SK-N-SH (cell line): ENCODE measurements at places on chromosomes 7 and 10. TPM values are rescaled to one million over a fixed set of nuclear protein-coding genes. Genes with fewer than 3 reads are reported as not detected.
A peak's percentile ranks its signal among the peaks of the same experiment; 100 is the strongest.

Gene FKBP6
- polyA plus RNA-seq, result not detected in 2 replicates

Gene FAM131B
- polyA plus RNA-seq, result 43.6 and 50.1 TPM in 2 replicates

Gene CC2D2B
- polyA plus RNA-seq, result not detected in 2 replicates

Gene PRF1
- polyA plus RNA-seq, result not detected in 2 replicates

Gene PLPP4
- 27.9 and 30.3 TPM in 2 replicates for polyA plus RNA-seq

Gene KCNIP2
- polyA plus RNA-seq, result 1.0 and 1.8 TPM in 2 replicates

Gene HOXA7
- not detected in 2 replicates for polyA plus RNA-seq

DNA sequence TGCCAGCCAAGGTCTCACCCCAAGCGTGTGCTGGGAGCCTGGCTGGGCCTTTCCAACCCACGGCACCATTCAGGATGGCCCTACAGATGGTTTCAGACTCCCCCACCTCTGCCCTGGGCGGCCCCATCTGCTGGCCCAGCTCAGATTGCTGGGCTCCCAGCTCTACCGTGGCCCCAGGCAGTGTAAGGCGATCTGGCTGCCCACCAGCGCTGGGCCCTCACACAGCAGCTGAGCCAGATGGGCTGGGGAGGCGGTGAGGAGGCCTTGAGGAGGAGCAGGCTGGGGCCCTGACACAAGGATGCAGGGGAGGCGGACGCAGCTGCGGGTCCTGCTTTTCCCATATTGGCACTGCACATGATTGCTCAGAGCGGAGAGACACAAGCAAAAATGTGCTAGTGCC, 162.8 kb downstream of the NRF1 start:
- DNase-seq, result peak; percentile 67

GRCh38 chr10:31288962-31289361, 30.1 kb upstream of the ZEB1 start:
- DNase-seq, result no peak

DNA sequence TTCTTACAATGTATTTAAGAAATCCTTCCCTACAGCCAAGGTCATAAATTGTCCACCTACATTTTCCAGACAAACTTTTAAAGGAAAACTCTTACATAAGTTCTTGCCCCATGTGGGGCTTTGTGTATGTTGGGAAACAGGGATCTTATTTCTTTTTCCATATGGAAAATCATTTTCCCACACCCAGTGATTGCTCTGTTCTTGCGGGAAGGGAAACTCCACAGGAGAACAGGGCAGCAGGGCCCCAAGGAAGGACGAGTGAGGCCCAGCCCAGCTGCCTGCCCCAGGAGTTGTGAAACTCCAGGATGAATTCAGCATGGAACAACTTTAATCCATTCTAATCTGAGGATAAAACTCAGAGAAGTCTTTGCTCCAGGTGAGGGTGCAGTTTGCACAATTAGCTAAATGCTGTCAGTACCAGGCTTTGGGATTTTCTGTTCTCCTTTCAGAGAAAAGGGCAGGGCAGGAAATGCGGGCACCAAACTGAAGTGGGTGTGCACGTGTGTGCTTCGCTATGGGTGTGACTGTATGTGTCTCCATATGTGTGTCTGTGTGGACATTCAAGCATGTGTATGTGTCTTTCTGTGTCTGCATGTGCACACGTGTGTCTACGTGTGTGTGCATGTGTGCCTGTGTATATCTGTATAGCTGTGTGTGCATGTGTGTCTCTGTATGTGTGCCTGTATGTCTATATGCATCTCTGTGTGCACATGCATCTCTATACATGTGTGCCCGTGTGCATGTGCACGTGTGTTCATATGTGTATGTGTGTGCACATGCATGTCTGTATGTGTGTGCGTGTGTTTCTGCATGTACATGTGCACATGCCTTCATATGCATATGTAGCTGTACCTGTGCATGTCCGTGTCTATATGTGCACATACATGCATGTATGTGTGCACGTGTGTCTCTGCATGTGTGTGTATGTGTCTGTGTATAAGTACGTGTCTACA, 102.0 kb upstream of the FAM20C start:
- DNase-seq, result no peak

GRCh38 chr7:132723506-132724081, 147.3 kb upstream of the PLXNA4 start:
- no peak for DNase-seq

GRCh38 chr7:16755397-16755796, 1.8 kb downstream of the TSPAN13 start:
- DNase-seq, result no peak

DNA sequence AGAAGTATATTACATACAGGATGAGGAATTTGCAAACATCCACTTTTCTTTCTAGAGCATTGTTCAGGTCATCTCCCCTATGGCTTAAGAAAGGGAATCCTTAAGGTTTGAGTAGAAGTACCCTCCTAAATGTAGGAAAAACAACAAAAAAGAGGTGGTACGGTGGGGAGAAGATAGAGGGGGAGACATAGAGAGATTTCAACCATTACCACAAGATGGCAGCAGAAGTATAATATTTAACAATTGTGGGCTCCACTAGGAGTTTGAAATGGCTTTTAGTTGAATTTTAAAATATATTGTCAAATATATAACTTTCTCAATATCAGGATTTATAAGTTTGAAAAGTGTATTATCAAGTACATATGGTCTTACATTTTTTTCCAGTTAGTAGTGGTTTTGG, 72.7 kb upstream of the PRKG1 start:
- DNase-seq, result peak; percentile 50

GRCh38 chr7:111954474-111955381, 251.5 kb downstream of the DOCK4 start:
- DNase-seq, result no peak

DNA sequence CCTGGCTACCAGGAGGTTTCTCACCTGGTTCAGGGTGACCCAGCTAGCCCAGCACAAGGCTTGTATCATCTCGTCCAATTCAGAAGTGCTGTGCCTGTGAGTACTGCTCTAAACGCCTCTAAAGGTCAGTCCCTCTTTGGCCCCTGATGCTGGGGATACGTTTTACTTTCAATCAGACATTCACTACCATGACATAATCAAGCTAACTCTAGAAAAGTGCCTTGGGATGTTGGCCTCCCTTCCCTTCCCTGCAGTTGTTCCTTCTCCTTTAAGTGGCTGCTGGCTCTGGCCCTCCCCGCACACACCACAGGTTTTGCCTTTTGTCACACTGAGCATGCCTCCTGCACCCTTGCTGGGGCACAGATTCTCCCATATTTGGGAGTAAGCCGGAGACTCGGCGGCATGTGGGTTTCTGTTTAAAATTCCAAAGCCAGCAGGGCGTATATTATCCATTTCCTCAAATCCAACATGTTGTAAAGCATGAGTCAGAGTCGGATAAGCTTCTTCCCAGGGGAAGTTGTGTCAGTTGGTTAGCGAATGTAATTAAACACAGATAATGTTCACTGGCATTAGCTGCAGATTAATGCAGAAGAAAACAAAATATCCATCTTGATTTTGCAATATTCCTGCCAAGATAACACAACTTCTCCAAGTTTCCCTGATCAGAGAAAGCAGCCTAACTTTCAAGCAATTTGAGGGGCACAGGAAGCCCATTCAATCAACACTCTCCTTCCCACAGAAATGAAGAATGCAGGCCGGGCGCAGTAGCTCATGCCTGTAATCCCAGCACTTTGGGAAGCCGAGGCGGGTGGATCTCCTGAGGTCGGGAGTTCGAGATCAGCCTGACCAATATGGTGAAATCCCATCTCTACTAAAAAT, 31.8 kb upstream of the VCL start:
- no peak for DNase-seq

DNA sequence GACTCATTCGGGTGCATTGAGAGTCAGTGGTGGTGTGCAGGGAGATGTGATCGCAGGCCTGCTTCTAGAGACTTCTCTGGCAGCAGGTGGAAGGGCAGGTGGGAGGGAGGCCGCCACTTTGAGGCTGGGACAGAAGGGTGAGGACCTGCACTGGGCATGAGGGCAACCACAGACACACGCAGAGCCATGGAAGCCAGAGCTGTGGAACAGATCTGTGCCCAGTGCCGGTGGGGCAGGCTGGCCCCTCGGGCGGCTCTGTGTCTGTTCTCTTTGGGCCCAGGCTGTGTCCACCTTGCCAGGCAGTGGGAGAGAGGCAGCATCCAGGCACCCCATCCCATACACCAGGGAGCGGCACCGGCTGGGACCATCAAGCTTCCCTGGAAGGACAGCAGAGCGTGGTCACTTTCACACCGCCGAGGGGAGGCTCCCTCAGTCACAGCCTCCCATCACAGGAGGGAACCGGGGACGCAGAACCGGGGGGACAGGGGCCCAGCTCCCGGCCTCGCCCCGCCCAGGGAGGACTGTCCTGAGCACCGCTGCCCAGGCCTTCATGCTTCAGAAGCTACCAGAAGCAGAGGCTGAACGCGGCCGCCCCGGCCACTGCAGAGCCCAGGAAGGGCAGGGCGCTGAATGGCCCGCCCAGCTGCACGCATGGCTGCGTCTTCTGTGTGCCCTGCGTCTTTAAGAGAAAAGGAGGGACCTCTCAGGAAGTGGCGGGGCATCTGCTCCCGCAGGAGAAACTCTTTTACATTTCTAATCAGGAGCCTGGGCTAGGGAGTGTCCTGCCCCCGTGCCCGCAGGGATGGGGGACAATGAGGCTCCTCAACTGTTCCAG, 32.1 kb downstream of the EN2 start:
- peak; percentile 47 for DNase-seq

DNA sequence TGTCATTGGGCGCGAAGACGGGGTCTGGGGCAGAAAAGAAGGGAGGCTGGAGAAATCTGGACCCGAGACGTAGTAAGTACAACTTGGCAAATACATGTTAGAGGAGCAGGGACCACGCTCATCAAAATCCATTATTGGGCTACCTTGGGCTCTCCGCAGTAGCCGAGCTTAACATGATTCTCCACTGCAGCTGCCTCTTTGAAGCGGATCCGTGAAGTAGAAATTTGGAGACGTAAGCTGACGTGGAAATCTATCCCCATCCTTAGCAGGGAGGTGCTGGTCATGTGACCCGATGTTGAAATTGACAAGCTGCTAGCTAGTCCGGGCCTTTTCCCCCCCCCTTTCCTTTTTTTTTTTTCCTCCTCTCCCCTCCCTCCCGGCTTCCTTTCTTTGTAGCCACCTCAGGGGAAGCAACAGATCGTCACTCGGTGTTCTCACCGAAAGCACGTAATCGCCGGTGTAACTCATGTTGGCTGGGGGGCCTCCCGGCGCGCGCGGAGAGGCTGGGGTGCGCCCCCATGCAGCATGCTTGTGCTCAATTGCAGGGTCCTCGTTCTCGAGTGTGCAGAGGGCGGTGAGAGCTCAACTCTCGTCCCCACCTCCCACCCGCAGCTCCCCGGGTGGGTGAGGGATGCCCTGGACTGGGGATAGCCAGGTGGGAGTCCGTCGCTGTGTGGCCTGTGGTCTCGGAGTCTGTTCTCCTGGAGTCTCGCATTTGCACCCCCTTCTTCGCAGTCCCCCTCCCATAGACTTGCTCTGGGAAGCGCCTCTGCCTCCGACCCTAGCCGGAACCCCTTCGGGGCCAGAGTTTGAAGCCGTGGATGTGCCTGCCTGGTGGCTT, at the start of gene HOXA11:
TSS of gene HOXA11 (minus strand) at position 220 of the 841 bp plus-strand sequence. CDS start at position 132, 88 bp downstream.
- DNase-seq, result no peak

DNA sequence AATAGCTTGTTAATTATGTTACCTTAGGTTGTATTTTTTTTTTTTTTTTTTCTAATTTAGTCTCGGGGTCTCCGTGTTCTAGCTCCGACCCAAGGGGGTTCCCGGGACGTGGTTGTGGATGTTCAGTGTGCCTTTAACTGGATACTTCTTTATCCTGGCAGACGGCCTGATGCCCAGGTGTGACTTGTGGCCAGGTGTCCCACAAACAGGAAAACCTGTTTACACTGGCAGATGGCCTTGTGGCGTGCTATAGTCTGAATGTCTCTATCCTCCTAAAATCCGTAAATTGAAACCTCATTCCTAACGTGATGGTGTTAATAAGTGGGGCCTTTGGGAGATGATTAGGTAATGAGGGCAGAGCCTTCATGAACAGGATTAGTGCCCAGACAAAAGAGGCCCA, 546.4 kb upstream of the C7orf33 start:
- DNase-seq, result no peak

DNA sequence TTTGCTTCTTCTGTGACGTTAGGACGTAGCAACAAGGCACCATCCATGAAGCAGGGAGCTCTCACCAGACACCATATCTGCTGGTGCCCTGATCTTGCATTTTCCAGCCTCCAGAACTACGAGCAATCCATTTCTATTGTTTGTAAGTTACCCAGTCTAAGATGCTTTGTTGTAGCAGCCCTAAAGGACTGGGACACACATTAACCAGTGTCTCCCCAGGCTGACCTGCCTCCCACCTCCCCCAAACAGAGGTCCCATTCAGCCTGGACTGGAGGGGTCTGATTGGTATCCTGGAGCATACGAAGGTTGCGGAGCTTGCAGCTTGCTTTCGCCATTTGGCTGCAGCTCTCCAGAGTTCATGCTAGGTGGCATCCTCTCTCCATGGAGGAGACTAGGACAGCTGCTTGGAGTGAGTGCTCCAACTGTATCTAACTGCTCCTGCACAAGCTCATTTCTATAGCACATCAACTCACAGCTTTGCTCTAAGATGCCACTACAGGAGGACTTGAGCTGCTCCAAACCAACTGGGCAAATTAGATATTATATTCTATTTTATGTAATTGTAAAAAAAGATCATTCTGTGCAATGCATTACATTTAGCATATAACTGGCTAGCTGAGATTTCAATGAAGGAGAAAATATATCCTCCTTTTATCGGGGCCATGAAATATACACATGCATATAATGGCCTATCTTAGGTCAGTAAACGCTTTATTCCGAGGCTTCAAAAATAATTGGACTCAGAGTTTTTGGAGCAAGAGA, 8.0 kb upstream of the GRK5 start:
- peak; percentile 78 for DNase-seq

GRCh38 chr10:124262971-124263370, 155.8 kb downstream of the OAT start:
- DNase-seq, result no peak

GRCh38 chr7:124781418-124781817, 15.8 kb upstream of the GPR37 start:
- DNase-seq, result no peak

DNA sequence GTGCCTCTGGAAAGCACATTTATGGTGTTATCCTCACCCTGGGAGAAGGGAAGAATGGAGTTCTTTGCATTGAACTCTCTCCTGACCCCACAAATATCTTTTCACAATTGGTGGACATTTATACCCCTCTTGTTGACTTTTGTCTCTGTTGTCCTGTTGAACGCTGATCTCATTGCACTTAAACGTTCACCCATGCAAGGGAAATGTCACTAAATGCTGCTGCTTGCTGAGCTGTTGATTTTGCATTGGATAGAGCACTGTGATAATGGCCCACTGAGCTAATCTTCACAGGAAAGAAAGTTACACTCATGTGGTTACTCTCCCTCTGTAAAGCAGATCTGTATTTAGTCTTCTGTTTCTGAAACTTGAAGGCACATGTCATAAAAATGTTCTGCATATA, 133.4 kb downstream of the FZD1 start:
- no peak for DNase-seq

DNA sequence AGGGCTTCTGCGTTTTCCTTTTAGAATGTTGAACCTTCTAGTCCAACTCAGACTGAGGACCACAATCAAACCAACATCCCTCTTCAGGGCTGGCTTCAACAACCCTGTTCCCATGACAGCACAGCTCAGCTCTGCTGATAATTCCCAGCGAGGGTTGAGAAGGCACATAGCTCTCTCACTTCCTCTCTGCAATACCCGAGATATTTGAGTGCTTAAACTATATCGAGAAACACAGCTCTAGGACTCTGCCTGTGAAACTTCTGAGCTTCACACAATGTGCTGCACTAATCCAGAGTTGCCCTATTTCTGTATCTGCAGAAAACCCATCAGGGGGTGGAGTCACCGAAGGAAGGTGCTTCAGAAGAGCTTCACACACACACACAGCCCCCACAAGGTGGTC, 1.6 kb upstream of the ADARB2 start:
- DNase-seq, result no peak
